ENCODE measurements at places on chromosomes 4 and X.

GRCh38 chr4:8769645-8770517, 101.8 kb downstream of the HMX1 start:
- no peak for DNase-seq

DNA sequence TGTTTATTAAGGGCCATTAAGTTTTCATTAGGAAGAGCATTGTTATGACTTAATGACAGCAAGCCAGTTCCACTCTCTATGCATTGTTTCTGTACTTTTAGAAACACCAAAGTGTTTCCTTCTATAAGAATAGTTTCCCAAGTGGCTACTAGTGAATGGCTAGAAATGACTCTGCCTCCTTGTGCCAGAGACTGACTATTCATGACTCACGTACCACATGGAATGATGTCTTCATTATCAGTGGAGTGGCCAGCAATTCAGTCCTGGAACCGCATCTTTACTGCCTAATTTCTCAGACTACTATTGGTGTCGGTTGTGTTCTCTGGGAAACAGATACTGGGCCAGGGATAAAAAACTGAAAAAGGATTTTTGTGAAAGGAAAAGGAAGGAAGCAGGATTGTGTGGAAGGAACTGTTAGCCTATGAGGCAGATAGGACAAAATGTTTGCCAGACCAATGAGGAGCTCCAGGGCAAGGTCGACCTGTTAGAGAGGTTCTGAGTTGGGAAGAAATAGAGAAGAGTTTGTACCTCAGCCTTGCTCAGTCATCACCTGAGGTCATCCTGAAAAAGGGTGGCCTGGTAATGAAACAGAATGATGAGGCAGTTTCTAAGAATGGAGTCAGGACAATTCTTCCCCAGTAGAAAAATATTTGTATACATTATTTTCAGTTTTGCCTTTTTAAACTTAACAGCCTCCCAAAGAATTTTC, 218.6 kb downstream of the SPCS3 start:
- no peak for DNase-seq

- DNase-seq, result no peak
Observed at GRCh38 chr4:4339504-4340085, 47.3 kb upstream of the NSG1 start.

- DNase-seq, result no peak
Observed at GRCh38 chr4:185534511-185534865, 819 bp downstream of the PDLIM3 start.

- no peak for DNase-seq
Observed at GRCh38 chr4:137116144-137116543, 416.1 kb downstream of the PCDH18 start.

- DNase-seq, result no peak
Observed at GRCh38 chr4:90584051-90584450, 456.9 kb downstream of the CCSER1 start.

- DNase-seq, result no peak
Observed at GRCh38 chr4:67468830-67469229, 76.5 kb downstream of the CENPC start.

GRCh38 chrX:968148-968965, 244.1 kb downstream of the CRLF2 start:
- DNase-seq, result no peak
